Cardiac muscle cell (in vitro differentiated cells and primary cell): ENCODE measurements at places on chromosomes 12 and 14. TPM values are rescaled to one million over a fixed set of nuclear protein-coding genes. Genes with fewer than 3 reads are reported as not detected.

DNA sequence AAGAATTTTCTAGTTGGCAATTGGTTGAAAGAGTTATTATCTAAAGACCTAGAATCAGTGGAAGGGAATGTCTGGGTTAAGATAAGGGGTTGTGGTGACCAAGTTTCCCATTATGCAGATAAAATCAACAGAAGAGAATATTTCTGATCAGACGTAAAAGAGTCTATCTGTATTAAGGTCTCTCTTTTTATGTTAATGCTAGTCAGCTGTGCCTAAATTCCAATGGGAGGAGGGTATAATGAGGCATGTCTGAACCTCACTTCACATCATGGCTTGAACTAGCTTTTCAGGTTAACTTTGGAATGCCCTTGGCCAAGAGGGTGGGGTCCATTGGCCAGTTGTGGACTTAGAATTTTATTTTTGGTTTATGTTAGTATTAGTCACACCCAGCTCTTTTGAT lies 34.3 kb upstream of the CHST11 start:
- no peak for DNase-seq
- no peak overlapping the region for H3K27ac ChIP-seq
- no peak overlapping the region for H3K4me3 ChIP-seq
- H3K27me3 ChIP-seq = no peaks in the 10 kb centered on the region
- peaks cover 6% of the 10 kb centered on the region for H3K4me1 ChIP-seq

GRCh38 chr14:66398437-66398836 lies 87.7 kb upstream of the CCDC196 start:
- no peaks in the 10 kb centered on the region for H3K36me3 ChIP-seq
- no peaks in the 10 kb centered on the region for H3K4me1 ChIP-seq
- no peak overlapping the region for H3K27ac ChIP-seq
- DNase-seq = no peak
- H3K27me3 ChIP-seq = no peaks in the 10 kb centered on the region
- H3K4me3 ChIP-seq = no peak overlapping the region

- H3K4me3 ChIP-seq = no peak overlapping the region
- H3K36me3 ChIP-seq = no peaks in the 10 kb centered on the region
- DNase-seq = no peak
Measured at GRCh38 chr14:69990323-69990722, 111.1 kb downstream of the SMOC1 start.

DNA sequence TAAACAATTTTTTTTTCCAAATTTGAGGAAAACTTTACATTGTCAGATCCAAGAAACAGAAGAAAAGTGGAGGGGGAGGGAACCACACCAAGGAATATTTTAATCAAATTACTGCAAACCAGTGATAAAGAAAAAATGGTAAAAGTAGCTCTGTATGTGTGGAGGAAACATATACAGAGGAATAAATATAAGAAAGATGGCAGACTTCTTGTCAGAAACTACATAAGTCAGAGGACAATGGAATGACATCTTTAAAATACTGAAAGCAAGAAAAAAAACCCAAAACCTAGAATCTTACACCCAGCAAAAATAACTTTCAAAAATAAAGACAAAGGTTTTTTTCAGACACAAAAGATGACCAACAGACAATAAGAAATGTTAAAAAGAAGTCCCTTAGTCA lies 10.2 kb upstream of the LLPH start:
- H3K36me3 ChIP-seq = peaks cover 9% of the 10 kb centered on the region
- no peak for DNase-seq
- no peak overlapping the region for H3K4me3 ChIP-seq
- H3K27me3 ChIP-seq = no peaks in the 10 kb centered on the region

Gene SLC41A2
- polyA plus RNA-seq = 2.1 and 3.1 TPM in 2 replicates

Gene SRGAP1
- 3.9 and 8.1 TPM in 2 replicates for polyA plus RNA-seq
